ENCODE measurements at places on chromosomes 4 and X.

DNA sequence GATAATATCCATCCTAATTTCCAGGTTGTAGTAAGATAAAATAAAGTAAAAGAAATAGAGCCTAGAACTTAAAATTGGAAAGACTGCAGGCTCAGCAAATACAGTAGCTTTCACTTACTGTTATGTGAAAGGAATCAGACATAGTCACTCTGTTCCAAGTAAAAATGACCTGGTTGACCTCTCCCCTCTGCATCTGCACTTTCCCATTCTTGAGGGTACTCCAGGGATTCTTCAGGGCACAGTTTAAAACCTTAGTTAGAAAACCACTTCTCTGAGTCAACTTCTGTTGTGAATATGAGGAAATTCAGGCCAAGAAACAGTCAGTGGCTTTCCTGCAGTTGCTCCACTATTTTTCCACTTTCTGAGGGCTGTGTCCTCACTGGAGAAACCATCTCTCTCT lies 42.9 kb downstream of the FRAS1 start:
- DNase-seq = no peak

GRCh38 chrX:54479136-54480111 lies 16.6 kb downstream of the FGD1 start:
- DNase-seq = no peak

GRCh38 chr4:4418676-4419390 lies 31.9 kb downstream of the NSG1 start:
- no peak for DNase-seq

DNA sequence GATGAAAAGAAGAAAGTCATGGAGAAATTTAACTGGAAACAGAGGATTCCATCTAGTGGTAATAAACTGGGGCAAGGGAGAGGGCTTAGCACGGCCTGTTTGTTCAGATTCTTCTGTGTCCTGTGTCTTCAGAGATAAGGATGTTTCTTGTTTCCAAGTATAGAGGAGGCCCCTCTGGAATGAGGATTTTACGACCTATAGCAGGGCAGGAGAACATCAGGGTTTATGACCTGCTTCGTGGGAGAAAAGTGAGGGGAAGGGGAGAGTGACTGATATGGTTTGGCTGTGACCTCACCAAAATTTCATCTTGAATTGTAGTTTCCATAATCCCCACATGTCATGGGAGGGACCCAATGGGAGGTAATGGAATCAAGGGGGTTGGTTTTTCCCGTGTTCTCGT lies 93.0 kb upstream of the LDB2 start:
- DNase-seq = no peak

DNA sequence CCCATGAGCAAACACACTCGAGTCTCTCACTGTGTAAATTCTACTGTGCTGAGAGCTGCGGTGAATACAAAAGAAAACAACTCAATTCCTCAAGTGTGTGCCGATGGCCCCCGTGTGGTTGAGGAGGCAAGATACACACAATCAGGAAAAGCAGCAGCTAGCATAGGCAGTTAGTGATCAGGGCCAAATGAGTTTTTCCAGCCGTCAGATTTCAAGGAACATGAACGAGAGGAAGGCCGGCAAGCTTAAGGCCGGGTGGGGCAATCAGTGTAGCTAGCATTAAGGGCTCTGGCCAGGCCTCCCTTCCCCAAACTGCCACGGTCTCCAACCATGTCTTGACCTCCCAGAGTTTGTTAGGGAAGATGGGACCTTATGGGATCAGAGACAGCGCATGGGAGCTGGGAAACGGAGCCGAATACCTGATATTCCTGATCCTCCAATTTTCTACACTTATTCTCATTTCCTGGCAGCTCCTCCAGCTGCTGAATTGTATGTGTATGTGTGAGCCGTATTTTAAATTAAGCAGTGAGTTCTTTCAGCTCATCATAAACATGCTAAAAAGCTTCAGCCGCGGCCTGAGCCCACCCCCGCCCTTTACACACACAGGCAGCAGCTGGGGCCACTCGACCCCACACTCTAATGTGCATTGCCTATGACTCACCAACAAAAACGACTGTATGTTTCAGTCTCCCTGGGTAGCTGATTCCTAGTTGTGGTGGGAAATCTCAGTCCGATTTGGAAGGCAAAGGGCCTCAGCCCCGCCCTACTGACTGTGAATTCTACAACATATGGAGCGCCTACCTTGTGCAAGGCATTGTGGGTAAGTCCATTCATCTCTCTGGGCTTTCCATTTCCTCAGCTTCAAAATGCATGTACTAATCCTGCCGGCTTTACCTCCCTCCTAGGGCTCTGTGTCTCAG lies 59.9 kb downstream of the RTL9 start:
- no peak for DNase-seq

GRCh38 chr4:140769209-140769608 lies 13.0 kb upstream of the TBC1D9 start:
- no peak for DNase-seq

DNA sequence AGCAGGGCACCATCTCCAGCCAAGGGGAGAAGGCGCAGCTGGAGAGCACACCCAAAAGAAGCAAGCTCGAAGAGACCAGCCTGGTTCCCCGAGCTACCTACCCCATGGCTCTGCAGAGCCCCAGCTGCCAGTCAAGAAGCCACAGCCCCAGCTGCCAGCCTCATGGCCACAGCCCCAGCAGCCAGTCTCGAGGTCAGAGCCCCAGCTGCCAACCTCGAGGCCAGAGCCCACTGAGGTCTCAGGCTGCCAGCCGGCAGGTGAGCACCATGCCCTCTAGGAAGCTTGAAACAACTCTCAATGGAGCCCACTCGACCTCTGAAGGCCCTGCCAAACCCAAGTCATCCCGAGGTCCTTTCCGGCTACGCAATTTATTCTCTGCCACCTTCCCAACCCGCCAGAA lies 27.0 kb upstream of the PRPS1 start:
- DNase-seq = no peak

- no peak for DNase-seq
Measured at GRCh38 chrX:13565511-13565910, 3.9 kb upstream of the EGFL6 start.

- no peak for DNase-seq
Measured at GRCh38 chr4:101349801-101350064, 2.4 kb upstream of the PPP3CA start.

DNA sequence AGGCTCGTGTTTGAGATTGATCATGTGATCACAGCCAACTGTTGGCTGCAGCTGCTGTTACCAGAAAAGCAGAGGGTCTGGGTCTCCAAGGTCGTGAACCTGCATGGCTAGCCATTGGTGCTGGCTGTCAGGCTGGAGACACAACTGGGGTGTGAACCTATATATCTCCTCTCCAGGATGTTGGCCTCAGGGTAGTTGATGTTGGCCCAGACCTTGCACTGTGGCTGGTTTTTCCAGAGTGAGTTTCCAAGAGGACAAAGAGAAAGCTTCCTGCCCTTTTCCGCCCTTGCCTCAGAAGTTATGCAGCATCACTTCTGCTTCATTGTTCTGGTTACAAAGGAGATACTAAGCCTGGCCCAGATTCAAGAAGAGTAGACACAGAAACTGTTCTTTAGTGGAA lies 607.8 kb upstream of the HS3ST1 start:
- DNase-seq = no peak

DNA sequence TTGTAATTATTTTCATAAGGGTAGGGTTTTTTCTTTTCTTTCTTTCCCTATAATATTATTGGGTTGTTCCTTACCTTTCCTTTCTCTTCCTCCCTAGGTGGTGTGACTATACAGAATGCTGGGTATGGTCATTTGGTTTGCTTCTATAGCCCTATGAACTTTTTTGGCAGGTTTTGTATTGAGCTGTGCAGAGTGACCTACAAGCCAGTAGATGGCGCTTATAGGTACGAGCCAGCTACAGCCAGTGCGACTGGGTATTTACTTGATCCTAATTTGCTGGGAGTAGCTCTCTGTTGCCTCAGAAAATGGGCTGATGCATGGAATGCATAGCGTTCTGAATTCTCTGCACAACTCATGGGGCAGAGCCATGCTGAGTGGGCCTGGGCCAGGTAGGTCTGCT lies 423.3 kb downstream of the MAGEE1 start:
- DNase-seq = no peak

- peak; percentile 29 for DNase-seq
Measured at GRCh38 chrX:18886344-18887161, 97.4 kb downstream of the PHKA2 start.

DNA sequence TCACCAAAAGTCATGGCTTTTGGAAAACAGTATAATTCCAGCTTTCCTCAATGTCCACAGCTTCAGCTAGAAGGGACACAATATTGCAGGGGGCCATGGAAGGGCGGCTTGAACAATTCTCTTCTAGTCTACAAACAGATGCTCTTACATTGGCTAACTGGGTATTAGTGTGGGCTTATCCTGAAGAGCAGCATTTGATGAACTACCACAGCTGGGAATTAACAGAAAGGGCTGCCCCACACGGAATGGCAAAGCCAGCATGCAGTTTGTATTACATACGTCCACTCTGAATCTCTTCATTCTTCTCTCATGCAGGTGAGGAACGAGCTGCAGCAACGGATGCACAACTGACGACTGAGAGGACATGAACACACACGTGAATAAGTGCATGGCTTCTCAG lies 13.0 kb upstream of the PDCL2 start:
- no peak for DNase-seq

DNA sequence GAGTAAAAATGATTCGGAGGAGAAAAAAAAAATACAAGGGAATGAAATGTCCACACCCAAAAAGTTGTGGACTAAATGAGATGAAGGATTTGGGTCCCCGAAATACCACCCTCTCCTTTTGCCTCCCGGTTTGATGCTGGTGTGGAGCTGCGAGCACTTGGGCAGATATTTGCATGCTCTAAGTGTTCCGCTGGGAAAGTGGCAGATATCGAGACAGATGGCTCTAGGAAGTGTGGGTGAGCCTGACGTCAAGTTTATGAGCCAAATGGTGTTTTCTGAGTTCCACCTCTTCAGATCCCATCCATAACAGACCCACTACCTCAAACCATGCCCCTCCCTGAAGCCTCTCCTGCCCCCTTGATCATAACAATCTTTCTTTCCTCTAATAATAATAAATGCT lies 228.6 kb downstream of the QDPR start:
- no peak for DNase-seq

- DNase-seq = no peak
Measured at GRCh38 chrX:119155416-119156035, 27.9 kb upstream of the KIAA1210 start.

DNA sequence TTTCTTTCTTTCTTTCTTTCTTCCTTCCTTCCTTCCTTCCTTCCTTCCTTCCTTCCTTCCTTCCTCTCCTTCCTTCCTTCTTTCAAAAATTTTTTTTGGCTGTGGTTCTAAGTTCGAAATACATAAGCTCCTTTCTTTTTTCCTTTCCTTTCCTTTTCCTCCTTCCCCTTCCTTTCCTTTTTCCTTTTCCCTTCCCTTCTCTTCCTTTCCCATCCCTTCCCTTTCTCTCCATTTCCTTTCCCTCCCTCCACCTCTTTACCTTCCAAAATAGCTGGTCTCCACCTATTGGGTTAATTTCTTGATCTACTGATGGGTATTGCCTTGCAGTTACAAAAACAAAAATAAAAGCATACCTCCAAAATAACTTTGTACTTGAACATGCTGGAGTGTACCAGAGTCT lies 73.4 kb upstream of the GPRIN3 start:
- DNase-seq = no peak

GRCh38 chrX:10819973-10820372 lies 199.6 kb upstream of the MID1 start:
- no peak for DNase-seq

GRCh38 chr4:120858776-120859175 lies 63.8 kb downstream of the PRDM5 start:
- no peak for DNase-seq

DNA sequence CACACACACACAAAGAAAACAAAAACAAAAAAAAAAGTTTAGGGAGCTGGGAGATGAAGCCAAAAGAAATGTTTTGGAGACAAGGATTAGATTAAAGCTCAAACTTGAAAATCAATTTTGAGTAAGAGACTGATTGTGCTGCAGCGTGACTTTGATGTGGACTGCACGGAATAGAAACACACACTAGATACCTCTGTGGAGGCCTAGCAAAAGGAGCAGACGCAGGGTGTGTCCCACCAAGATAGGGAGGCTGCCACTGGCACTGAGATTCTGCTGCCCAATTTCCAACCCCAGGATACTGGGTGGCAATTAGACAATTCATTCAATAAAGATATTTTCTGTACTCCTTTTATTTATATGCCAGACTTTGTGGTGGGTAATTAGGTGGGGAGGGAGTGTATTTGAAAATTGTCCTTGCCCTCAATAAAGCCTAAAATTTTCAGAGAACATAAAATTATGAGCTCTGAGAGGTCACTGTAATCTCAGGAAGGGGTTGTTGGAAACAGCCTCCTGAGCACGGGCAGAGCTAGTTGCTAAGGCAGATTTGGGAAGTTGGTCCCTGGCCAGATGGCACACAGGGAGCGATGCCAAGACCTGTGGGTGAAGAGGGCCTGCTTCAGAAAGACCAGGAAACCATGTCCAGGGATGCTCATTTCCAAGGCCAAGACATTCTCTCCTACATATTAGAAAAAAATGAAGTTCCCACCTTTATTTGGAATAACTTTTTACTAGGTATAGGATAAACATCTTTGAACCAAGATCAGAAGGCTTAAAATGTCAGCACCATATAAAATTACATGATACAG lies 1.9 kb upstream of the PPP3CA start:
- DNase-seq = no peak
